ENCODE measurements at places on chromosomes 11 and 22. TPM values are rescaled to one million over a fixed set of nuclear protein-coding genes. Genes with fewer than 3 reads are reported as not detected.
A peak's percentile ranks its signal among the peaks of the same experiment; 100 is the strongest.

Gene LUZP2
- not detected for total RNA-seq

Gene AP5B1
- 18.1 TPM for total RNA-seq

Gene RBMXL2
- total RNA-seq, result not detected

Gene WBP2NL
- 0.72 TPM for total RNA-seq

Gene CYP2D6
- 0.36 TPM for total RNA-seq

Gene OR52N4
- not detected for total RNA-seq

GRCh38 chr11:114133548-114134329, 74.2 kb downstream of the ZBTB16 start:
- peak; percentile 55 for DNase-seq

DNA sequence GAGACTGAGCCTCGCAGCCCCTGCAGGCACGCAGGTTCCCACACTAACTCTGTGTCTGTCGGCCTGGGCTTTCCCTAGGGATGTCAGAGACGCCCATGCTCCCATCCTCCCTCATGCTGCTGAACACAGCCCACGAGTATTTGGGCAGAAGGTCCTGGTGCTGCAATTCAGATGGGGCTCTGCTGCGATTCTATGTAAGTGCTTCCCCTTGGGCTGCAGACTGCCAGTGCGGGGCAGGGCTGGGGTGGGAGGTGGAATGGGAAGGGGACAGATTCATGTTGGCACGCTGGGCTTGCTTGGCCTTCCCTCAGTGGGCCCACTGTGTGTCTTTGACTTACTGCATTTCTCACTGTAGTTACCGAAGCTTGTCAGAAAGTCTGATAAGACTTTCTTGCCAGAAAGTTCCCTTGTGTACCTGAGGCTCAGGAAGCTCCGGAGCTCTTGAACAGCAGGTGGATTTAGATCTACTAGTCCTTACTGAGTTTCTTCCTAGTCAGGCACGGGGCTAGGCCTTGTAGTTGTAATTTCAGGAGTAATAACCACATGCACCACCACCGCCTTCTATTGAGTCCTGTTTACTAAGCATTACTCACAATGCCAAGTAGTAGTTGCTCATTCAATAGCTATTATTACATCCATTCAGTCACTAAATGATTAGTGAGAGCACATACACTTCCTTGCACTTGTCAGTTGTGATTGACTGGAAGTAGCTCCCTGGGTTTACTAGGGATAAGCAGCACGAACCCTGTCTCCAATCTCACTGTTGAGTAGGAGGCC, 65.2 kb downstream of the CABIN1 start:
- no peak for DNase-seq

GRCh38 chr11:119486691-119487259, 63.8 kb upstream of the THY1 start:
- no peak for DNase-seq

DNA sequence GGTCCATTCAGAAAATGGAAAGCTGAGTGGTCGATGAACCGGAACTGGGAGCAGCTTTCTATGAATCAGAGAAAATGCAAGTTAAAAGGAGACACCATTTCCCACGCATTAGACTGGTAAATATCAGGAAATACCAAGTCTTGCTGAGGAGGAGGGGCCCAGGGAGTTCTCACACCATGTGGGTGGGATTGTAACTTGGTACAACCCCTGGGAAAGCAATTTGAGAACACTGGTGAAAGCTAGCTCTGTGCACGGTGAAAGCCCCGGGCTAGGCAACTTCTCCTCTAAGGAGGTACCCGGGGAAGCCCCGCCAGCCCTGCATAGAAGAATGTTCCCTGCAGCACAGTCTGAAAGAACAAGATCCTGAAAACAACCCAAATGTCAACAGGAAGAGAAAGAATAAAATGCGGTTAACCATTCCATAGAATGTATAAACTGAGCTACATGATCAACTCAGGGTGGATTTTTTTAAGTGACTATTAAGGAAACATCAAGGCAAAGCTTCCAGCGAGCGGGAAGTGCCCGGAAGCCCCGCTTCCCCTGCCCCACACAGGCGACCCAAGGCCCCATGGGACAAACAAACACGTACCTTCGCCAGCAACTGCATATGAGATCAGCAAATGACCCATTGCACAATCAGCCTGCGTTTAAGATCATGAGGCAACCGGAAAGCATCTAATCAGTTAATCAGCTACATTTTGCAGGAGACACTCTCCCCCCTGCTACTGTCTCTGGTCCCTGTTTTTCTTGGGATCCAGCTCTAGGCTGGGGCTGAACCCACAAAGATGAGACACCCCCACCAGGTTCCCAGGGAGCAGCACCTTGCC, 11.3 kb downstream of the SHANK2 start:
- DNase-seq, result peak; percentile 94

DNA sequence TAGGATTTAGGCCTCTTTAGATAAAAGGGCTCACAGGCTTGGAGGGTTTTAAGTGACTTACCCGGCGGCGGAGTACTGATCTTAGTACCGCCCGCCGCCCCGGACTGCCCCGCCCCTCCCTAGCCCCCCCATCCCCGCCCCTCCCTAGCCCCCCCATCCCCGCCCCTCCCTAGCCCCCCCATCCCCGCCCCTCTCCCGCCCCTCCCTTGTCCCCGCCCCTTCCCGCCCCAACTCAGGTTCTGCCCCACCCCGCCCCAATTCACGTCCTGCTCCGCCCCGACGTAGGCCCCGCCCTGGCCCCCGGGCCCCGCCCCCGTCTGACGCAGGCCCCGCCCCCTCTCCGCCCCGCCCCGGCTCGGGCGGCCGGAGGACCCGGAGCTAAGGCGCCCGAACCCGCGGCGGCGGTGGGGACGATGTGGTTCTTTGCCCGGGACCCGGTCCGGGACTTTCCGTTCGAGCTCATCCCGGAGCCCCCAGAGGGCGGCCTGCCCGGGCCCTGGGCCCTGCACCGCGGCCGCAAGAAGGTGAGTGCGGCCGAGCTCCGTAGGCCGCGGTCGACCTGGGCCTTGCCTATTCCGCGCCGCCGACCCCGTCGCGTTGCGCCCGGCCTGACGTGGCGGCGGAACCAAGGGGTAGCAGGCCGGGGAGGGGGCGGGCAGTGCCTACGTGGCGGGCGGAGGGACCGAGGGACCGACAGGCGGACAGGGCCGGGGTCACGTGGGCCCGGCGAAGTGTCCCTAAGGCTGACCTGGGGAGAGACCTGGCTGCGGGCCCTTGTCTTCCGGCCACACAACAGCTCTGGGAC, at the start of gene SCYL1:
SCYL1 (plus strand) TSS at position 343 of the 805 bp plus-strand sequence; CDS start at position 414, 71 bp downstream.
- peak; percentile 98 for DNase-seq

DNA sequence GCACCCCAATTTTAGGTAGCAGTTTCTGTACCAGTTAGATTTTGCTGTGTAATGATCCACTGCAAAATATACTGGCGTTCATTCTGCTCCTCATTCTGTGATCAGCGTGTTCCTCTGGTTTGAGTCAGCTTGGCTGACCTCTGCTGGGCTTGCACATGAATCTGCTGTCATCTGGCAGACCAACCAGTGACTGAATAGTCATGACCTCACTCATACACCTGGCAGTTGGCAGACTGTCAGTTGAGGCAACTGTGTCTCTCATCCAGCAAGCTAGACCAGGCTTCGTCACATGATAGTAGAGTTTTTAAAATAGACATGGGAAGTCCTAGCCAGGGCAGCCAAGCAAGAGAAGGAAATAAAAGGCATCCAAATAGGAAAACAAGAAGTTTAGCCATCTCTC, 316.3 kb upstream of the LARGE1 start:
- no peak for DNase-seq

GRCh38 chr22:17103351-17103750, 17.8 kb downstream of the TMEM121B start:
- peak; percentile 50 for DNase-seq

GRCh38 chr11:7905549-7905948, 25.5 kb downstream of the OR10A6 start:
- DNase-seq, result peak; percentile 42

- DNase-seq, result no peak
Observed at GRCh38 chr22:28930357-28931007, 47.1 kb downstream of the ZNRF3 start.

GRCh38 chr11:74932797-74933196, 16.1 kb downstream of the XRRA1 start:
- DNase-seq, result no peak

DNA sequence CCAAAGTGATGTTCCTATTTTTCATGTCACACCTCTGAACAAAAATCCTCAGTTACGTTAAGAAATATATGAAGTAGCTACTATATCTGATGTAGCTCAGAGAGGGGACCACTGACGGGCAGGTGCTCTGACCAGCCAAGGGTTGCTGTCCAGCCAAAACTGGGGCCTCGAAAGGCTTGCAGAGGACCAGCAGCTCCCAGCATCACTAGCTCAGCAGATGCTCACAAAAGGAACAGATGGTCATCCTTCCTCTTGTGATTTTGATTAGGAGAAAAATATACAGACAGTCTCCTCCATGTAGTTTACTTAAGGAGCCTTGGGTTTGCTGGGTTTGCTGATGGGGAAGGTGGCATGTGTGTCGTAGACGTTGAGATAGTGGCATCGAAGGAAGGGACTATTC, 374.6 kb upstream of the B3GAT1 start:
- no peak for DNase-seq

All from osteoblast (primary cell).